Activated naive CD4-positive, alpha-beta T cell treated with anti-CD3 and anti-CD28 coated beads, Interleukin-2, amount 10 ng/mL, durations not matched to agents 7 days and 5 days (primary cell): ENCODE measurements at places on chromosomes 6 and 20.

DNA sequence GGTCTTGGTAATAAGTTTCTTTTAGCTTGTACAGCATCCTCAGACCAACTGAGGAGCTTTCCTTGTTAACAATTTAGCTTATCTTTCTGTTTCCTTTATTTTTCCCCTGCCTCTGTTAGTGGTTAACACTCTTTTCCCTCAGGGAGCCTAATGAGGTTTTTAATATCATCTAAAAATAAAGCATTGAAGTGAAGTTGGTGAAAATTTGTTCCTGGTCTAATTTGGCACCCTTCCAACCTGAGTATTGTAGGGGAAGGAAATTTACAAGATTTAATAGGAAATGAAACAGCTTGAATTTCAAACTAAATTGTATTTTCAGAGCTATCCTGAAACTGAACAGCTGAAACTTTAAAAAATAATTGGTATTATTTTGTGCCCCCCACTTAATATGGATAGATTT is 28.1 kb upstream of the VAPB start:
- no peak for DNase-seq

GRCh38 chr6:14144678-14145113 is 27.1 kb downstream of the CD83 start:
- peak; percentile 77 for DNase-seq

DNA sequence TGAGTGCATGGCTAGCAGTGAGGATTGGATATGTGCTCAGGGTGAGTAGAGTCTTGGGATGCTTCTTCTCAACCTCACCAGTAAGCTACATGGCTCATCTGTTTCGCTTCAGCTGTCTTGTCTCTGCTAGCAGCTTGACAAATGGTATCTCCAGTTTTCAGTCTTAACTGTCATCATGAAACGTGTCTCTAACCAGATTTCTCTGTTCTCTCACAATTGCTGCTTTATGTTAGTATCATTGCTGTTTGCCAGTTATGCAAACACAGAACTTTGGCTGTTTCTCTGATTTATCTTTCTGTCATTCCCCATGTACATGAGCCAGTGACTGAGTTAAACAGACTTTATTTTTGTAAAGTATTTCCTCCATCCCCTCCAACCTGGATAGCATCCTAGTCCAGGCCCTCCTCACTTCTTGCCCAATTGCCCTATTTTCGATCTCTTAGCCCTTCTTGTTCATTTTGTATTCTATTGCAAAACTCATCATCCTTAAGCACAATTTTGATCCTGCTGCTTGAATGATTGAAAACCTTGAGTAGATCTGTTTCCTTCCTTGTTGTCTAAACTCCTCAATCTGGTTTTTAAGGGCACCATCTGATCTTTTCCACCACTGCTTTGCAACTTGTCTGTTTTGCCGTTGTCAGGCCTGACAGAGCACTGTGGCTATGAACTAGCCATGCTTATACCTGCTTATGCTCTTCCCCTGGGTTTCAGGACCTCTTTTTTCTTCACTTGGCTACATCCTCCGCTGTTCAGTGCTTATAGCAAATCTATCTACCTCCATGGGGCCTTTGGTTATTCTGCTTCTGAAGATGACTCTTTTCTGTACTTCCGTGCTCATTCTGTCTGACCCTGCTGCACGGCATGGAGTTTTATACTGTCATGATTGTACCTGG is 37.7 kb upstream of the ADIG start:
- DNase-seq: no peak

GRCh38 chr20:15875446-15875845 is 697.8 kb downstream of the KIF16B start:
- DNase-seq: no peak

DNA sequence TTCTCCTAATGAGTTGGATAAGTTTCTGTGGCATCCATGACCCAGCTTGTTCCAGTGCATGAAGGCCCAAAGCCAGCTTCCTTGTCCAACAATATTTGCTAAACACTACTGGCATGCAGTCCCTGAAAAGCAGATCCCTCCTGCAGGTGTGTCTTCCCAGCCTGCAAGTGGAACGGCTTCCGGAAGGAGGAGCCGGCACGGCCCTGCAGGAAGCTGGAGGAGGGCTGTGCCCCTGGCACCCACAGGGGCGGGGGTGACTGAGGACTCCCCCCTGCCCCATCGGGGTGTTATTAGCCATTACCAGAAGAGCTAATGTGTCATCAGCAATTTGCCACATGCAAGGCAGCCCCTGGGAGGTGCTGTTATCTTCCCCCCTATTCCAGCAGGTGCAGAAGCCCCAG is 27.4 kb downstream of the NPEPL1 start:
- no peak for DNase-seq
